ENCODE measurements at places on chromosomes 3 and 15.

GRCh38 chr15:72222393-72222792 lies 8.6 kb downstream of the PKM start:
- DNase-seq = no peak

DNA sequence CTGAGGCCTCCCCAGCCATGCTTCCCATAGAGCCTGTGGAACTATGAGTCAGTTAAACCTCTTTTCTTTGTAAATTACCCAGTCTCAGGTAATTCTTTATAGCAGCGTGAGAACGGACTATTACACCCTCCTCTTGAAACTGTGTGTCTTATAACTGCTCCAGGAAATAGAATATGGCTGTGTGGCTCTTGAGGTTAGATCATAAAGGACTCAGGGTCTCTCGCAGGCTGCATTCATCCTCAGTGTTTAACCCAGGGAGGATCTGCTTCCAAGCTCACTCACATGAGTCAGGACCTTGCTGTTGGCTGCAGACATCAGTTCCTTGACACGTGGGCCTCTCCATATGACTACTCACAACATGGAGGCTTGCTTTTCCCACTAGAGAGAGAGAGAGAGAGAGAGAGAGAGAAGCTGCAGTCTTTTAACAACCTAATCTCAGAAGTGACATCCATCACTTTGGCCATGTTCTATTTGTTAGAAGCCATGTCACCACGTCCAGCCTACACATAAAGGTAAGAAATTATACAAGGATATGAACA lies 114.3 kb upstream of the UBE2E1 start:
- DNase-seq = no peak

GRCh38 chr3:9691636-9692035 lies 12.0 kb upstream of the CPNE9 start:
- no peak for DNase-seq

- DNase-seq = peak; percentile 16
These were observed 32.4 kb upstream of the ALDH1L1 start for GRCh38 chr3:126212620-126213378.

- DNase-seq = no peak
These were observed 21.6 kb upstream of the PSTPIP1 start for GRCh38 chr15:76973362-76973743.

- no peak for DNase-seq
These were observed 567.3 kb downstream of the ROBO1 start for GRCh38 chr3:79200456-79200855.

GRCh38 chr15:89776274-89777072 lies at the start of gene MESP2:
Gene MESP2 (plus strand): TSS chr15:89776332. CDS start chr15:89776358, 26 bp downstream.
- DNase-seq = no peak

- no peak for DNase-seq
These were observed 25.7 kb downstream of the GPD1L start for GRCh38 chr3:32132121-32132520.

GRCh38 chr3:134314588-134315285 lies 59.5 kb downstream of the AMOTL2 start:
- no peak for DNase-seq

GRCh38 chr3:188279502-188280335 lies 125.8 kb downstream of the LPP start:
- DNase-seq = no peak

- DNase-seq = no peak
These were observed 629.5 kb downstream of the MAGI1 start for GRCh38 chr3:65409176-65409569.

DNA sequence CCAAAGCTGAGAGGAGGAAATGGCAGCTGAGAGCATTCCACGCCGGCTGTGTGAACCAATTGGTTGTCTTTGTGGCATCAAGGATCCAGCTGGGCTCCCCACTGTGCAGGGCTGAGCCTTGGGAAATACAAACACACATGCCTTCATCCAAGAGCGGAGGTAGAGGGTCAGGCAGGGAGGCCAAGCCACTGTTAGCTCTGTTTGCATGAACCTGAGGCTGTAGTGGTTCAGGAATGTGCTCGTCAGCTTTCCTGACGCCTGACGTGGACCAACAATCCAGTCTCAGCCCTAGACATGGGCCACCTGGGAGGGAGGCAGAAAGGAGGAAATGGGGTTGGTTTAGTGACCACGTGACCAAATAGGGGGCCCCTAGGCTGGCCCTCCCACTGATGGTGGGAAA lies 276.9 kb downstream of the TLE3 start:
- no peak for DNase-seq
